Activated T-cell treated with anti-CD3 and anti-CD28 coated beads, Interleukin-2, amount 50 U/mL, for 72 hours (primary cell): ENCODE measurements at places on chromosomes 11 and 22.
A peak's percentile ranks its signal among the peaks of the same experiment; 100 is the strongest.

GRCh38 chr11:36051235-36052144 lies 107.6 kb downstream of the LDLRAD3 start:
- no peak for DNase-seq

DNA sequence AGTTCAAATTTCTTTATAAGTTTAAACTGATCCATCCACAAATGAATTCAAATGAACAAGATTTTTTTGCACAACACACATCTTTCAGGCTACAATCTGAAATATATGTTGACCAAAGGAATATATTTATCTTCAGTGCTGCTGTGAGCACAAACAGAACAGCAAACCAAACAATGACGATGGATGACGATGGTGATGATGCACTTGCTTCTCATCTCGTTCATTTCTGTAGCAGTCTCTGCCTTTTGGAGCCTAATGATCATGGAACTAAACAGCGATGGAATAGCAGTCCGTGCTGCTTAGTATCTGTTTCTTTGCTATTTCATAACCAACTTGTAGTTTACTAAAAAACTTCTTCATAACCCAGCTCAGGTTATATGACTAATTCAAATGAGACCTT lies 220.7 kb upstream of the BLID start:
- no peak for DNase-seq

GRCh38 chr11:121800731-121801393 lies 315.2 kb downstream of the BLID start:
- no peak for DNase-seq

GRCh38 chr22:37428649-37429586 lies 1.6 kb upstream of the ELFN2 start:
- peak; percentile 64 for DNase-seq

DNA sequence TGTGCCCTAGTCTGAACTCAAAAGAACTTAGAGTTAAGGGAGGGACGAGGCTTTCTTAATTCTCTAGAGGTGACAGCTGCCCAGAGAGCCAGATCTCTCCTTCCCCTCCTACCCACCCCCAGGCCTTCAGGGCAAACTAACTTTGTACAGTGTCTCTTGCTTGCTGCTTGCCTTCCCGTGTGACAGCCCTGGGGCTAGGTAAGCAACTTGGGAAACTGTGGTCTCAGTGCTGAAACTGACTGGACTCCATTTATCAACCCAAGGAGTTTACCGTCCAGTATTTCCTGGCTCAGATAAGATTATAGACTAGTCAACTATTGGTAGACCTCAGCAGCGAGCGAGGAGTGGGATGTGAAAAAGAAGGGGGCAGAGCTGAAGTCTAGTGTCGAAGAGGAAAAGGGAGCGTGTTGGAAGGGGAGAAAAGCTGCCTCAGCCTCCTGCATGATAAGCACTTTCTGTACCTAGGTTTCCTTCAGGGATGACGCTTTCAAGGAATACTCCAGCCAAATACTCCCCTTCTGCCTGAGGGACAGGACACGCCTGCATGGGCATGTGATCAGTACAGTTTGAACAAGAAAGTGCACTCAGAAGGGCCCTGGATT lies 43.3 kb upstream of the WEE1 start:
- no peak for DNase-seq

DNA sequence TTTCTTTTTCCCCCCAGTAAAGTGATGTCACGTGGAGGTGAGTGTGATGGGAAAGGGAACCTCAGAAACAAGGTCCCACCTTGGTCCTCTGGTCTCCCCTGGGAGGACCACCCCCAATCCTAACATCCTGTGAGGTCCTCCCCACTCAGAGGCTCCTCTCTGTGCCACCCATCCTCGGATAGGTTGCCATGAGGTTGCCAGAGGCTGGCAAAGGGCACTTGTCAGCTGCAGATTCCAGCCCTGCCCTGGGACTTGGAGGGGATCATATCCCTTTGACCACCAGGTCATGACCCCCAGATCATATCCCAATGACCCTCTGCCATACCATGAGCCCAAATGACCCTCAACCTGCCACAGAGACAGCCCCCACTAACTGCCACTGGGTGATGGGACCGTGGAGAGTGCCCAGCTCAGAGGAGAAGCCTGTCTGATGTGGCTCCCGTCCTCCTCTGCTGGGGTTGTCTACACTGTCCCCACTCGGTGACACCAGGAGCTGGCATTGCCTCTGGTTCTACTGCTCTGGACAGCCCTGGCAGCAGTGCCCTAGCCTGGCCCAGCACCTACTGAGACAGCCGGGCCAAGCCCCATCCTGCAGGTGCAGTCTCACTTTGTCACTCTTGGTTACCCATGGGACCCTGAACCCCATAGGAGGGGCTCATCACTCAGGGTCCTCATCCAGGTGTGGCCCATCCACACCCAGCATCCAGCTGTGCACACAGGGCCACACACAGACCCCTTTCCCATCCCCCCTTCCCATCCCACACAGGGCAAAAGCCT lies 90.2 kb upstream of the KCNQ1OT1 start:
- DNase-seq = no peak

GRCh38 chr11:17770048-17770652 lies 35.6 kb downstream of the KCNC1 start:
- DNase-seq = no peak

- DNase-seq = no peak
Measured at GRCh38 chr11:34886609-34887008, 29.6 kb downstream of the APIP start.

GRCh38 chr22:39176143-39176713 lies 23.7 kb upstream of the CBX7 start:
- DNase-seq = no peak

GRCh38 chr11:66011239-66011784 lies 496 bp upstream of the CST6 start:
- DNase-seq = no peak

DNA sequence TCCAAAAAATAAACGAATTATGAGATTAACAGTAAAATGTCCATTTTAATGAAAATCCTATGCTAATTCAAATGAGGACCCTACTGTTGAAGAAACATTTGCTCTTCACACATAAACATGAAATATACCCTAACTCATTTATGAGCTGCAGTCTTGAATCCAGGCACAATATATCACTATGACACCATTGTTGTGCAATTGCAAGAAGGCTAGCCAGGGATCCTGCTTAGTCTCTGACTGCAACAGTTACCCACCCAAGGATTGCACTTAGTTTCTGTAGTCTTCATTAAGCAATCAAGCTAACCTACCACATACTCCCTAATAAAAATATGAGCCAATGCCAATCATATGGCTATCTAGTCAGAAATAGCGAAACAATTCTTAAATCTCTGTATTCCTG lies 981.0 kb upstream of the FAT3 start:
- DNase-seq = no peak

DNA sequence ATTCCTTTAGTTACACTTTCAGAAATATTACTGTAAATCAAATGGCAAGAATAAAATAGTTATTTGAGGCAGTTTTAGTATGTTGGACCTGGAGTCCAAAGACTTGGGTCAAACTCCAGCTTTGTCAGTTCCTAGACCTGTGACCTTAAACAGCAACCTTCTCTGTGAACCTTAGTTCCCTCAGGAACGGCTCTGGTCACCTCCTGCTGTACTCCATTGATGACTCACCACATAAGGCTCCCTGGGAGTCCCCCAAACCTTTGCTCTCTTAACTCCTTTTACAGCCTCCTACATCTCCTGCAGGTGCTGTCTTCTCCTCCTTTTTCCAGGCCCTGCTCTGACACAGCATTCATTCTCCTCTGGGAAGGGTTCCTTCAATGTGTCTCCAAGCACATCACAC lies 29.1 kb downstream of the LIMK2 start:
- no peak for DNase-seq

GRCh38 chr22:27378995-27379394 lies 422.6 kb downstream of the MN1 start:
- DNase-seq = no peak

DNA sequence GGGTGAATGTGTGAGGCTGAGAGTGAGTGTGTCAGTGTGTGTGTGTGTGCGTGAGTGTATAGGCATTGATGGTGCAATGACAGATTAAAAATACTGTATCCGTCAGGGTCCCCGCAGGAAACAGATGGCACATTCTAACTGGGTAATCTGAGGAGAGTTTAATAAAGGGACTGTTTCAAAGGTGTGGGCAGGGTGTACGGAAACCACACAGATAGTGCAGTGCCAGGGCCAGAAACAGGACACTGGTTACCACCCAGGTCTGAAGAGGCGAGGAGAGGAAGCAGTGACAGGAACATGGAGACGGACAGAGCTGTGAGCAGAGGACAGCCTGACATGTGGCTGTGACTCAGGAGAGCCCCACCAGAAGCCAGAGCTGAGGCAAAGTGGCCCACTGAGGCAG lies 16.5 kb downstream of the P2RX3 start:
- DNase-seq = no peak
